ENCODE measurements at places on chromosomes 12 and 14. TPM values are rescaled to one million over a fixed set of nuclear protein-coding genes. Genes with fewer than 3 reads are reported as not detected.

Gene DNAI7
- under 0.01 TPM for total RNA-seq

DNA sequence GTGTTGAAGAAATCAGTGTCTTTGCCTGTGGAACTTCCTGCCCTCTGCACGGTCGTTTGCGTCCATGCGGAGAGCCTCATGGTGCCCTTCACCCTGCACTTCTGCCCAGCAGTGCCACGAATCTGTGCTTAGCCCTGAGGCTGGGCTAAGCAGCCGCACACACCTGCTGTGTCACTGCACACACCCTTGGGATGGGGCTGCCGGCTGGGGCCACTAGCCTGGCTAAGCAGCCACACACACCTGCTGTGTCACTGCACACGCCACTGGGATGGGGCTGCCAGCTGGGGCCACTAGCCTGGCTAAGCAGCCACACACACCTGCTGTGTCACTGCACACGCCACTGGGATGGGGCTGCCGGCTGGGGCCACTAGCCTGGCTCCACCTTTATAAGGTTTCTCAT, 188.5 kb downstream of the KIF26A start:
- no peak for DNase-seq

Gene GDF3
- 1.0 TPM for total RNA-seq

- DNase-seq = no peak
These were observed 1.2 kb downstream of the KHNYN start for GRCh38 chr14:24430682-24431568.

All from dermis microvascular lymphatic vessel endothelial cell (primary cell).